ENCODE measurements at places on chromosomes 2 and 18.
A peak's percentile ranks its signal among the peaks of the same experiment; 100 is the strongest.

DNA sequence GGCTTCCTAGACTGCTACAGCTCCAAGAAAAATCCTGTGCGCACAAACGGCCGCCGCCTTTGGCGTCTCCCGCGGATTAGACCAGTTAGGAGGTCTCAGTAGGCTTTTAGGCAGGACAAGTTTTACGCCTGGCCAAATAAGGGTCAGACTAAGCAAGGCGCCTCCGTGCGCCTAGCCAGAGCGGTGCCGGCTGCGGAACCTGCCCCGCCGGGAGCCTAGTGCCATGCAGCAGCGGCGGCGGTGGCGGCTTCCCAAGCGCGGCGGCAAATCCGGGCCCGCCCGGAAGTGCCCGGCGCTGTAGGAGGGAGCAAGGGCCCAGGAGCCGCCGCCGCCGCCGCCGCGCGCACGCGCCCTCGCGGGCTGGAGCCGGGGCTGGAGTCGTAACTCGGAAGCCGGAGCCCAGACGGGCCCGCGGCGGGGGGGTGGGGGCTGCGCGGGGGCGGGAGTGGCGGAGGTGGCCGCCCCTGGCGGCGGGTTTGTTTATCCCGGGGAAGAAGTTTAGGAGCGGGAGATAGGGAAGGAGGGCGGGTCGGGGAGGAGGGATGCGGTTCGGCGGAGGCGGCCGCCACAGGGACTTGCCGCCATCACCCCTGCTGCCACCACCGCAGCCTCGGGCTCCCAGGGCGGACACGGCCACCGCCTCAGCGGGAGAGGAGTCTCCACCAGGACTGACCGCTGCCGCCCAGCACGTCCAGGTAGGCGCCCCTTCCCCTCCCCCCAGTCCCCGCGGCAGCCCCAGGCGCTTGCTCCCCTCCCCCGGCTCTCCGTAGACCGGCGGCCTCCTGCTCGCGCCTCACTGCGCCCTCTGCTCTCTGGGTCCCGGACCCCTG lies at the start of gene SPOPL:
SPOPL (plus strand) TSS at position 346 of the 830 bp plus-strand sequence. CDS start 48,447 bp downstream, outside the sequence.
- peak; percentile 83 for DNase-seq

- no peak for DNase-seq
Observed at GRCh38 chr2:226187616-226188015, 612.0 kb downstream of the IRS1 start.

DNA sequence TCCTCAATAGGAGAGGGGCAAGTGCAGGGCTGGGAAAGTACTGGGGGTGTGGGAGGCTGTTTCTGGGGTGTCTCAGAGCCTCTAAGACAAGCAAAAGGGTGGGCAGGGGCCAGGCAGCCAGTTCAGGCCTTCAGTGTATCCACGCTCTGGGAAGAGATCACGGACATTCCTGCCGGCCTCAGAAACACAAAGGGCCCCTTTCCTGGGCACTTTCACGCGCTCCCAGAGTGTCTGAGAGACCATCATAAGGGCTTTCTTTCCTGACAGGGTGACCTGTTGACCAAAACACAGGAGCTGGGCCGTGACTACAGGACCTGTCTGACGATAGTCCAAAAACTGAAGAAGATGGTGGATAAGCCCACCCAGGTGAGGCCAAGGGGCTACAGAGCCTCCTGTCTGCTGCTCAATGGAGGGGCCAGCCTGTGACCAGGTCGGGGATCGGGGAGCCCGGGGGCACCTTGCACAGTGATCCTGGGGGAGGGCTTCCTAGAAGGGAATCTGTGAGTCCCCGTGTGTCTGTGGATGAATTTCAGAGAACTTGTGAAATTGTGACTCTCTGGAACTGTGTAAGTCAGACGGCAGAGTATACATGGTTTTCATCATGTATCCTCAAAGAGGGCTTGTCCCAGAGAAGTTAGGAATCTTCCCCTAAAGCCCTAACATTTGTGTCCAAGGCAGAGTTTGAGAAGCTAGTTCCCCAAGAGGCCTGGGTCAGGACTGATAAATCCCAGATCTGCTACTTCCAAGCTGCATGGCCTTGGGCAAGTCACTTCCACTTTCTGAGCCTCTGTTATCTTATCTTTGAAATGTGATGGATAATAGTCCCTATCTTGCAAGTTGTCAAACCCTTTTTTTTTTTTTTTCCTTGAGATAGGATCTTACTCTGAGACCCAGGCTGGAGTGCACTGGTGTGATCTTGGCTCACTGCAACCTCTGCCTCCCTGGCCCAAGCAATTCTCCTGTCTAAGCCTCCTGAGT lies 1.8 kb downstream of the GNLY start:
- DNase-seq: no peak

DNA sequence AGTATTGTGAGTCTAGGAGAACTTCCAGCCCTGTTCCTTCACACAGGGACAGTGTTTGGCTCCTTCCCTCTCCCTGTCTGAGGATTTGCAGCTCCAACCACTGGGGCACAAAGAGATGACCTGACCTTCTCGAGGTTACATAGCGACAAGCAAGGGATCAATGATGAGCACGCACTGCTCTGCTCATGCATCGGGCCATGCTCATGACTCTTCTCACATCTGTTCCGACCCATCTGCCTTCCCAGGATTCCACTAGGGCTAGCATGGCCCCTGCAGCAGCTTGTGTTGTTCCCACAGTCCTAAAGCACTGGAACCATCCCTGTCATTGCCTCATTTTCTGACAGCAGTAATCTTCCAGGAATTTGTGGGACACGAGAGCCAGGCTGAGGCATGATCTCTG lies 78.8 kb upstream of the ARHGAP28 start:
- DNase-seq: no peak

DNA sequence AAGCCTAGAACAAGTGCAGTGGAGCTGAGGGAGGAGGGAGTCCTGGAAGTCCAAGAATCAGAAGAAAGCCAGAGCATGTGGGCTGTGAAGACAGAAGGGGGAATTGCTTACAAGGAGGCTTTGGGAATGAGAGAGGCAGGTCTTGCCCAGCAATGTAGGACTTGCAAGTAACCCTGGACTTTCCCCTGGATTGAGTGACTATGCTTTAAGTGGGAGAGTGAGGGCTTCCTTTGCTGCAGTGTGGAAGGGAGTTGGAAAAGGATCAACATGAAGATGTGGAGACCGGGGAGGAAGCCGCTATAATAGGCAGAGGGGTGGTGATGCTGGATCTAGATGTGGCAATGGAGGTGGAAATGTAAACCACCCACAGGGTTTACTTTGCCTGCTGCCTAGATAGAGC lies 13.8 kb upstream of the SCYGR1 start:
- DNase-seq: no peak

DNA sequence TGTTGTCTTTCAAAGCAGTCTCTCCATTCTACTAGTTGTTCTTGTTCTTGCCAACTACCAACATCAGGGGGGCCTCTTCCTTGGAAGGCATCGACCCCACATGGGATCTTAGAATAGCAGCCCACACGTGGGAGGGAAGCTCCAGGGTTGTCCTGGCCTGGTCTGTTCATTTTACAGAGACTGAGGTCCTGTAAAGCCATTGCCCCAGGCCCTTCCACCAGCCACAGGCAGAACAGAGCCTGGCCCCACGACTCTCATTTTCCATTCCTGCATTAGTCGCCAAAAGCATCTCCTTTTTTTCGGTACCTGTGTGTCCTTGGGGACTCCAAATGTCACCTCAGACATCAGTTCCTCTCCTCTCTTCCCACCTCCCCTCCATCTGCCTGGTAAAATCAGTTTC lies 28.0 kb downstream of the CNGA3 start:
- DNase-seq: no peak

DNA sequence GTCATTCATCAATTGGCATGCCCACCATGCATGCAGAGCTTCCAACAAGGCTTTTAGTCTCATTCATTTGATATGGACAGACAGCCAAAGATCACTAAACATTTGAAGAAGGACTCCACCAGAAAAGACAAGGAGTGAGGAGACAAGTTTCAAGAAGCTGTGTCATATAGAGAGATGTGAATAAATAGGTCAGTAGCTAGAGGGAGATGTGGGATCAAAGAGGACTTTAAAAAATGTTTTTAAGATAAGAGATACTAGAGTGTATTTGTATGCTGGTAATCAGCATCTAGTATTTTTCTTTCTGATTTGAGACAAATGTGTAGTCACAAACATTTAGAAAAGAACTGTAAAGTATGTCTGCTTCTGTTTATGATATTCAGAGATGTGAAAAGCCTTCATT lies 48.5 kb downstream of the ANTXR1 start:
- no peak for DNase-seq

DNA sequence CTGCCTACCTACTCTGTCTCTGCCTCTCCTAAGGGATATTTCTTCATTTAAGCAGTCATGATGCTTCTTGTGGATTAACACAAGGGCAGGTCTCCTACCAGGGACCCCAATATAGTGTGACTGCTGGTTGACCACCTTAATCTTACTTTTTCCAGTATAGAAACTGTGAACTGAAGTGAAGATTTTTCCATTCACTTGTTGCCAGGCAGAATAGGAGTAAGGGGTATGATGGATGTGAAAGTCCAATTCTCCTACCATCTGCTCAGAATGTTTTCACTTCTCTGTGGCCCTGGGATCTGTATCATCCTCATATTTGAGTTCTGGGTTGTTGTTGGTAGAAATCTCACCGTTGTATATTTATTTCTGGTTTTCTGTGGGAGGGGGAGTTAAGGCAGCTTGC lies 247.8 kb downstream of the WDPCP start:
- no peak for DNase-seq

DNA sequence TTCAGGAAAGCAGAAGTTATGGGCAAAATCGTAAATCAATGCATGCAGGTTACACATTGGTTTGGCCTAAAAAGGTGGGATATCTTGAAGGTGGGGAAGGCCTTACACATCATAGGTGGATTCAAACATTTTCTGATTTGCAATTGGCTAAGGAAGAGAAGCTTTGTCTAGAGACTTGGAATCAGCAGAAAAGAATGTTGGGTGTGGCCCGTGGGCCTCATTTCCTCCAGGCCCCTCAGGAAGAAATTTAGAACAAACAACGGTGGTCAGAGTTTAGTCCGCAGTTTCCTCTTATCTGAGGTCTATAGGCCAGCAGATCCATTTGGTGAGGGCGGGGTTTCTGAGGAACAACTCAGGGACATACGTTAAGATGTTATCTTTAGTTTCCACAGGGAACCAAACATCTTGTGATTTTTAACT lies 50.9 kb upstream of the AFF3 start:
- DNase-seq: no peak

DNA sequence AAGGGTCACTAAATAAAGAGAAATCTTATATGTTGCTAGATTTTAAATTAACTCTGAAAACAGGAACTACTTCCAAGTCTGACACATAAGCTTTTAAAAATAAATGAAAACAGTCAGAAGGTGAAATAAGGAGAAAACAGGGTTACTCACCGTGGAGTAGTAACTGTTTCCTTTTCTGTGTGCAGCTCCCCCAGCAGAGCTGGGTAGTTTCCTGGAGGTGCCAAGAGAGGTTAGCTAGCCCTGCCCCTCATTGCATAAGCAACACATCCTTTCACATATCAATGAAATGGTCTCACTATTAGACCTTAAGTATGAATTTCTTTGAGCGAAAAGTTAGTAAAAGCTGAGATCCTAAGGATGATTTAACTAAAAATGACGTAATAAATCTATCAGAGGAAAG lies 54.0 kb upstream of the GPR75 start:
- DNase-seq: no peak

DNA sequence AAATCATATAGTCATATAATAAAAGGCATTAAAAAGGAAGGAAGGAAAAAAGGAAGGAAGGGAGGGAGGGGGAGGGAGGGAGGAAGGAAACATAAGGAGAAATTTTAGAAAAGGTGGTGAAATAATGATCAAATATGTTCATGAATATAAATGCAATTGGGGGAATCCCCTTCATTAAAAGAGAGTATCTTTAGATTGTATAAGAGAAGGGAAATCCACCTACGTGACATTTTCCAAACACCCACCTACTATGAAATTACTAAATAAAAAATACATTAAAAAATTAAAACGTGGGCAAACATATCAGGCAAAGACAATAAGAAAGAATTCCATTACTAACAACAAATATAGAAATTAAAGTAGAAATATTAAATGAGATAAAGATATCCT lies 203.4 kb upstream of the PARD3B start:
- DNase-seq: no peak

DNA sequence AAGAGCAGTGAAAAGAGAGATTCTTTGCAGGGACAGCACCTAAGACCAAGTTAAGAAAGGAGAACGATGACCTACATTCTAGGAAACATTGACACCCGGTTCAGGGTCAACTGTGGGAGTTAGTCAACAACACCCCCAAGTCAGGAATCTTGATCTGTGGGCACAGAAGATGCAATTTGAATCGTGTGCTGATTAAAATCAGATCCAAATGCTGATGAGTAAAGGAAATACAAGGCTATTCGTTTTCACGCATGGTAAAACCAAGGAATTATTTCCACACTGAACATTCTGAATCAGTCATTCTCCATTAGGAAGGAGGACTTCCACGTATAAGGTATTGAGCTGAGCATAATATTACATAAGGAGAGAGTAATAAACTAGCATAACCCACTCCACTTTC lies 124.2 kb downstream of the COPS8 start:
- no peak for DNase-seq

DNA sequence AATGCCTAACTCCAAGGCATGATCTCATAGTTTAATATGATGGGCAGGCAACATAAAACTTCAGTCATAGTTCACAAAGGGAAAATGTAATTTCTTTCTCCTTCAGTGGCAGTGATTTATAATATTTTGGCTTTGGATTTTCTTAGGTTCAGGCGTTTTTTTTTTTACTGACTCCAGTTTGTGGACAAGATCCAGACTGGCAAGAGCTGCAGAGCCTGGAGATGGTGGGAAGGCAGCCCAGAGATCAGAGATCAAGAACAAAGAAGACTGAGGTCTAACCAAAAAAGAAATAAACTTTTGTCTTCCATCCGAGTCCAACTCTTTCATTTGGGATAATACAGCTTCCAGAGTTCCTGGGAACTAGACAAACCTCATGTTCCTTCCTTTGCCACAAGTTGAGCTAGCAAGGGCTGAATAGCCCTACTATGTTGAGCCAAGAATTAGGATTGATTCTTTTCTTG lies 215.3 kb upstream of the SETBP1 start:
- no peak for DNase-seq

GRCh38 chr18:80173060-80173459 lies 64.0 kb downstream of the ADNP2 start:
- no peak for DNase-seq

DNA sequence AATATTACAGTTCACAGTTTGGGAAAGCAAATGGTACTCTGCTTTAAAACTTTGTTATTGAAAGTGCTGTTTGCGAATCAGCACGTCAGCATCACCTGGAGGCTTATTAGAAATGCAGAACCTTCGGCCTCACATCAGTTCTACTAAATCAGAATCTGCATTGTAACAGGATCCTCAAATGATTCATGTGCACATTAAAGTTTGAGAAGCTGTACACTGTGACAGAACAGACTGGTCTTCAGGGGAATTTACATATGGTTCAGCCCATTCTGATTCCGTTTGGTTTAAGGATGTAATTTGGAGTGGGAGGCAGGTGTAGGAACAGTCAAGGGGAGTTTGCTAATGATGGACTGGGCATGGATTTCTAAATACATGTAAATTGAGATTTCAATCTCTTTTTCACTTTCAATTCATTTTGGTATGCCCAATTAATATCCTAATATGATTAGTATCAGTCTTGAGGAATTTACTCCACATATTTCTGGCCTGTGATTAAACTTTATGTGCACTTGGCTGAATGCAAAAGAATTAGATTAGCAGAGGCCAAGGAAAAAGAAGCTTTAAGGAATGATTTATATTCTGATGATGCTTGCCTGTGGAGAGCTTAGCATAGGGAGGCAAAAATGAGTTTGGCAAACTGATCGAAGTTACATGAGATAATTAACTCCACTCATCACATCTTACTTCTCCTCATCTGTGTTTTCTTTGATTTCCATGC lies 248.8 kb downstream of the XIRP2 start:
- DNase-seq: no peak

- no peak for DNase-seq
Observed at GRCh38 chr18:48345596-48345995, 63.6 kb downstream of the ZBTB7C start.

Data from CD4-positive, alpha-beta memory T cell (primary cell).